ENCODE measurements at places on chromosomes 7 and 10. TPM values are rescaled to one million over a fixed set of nuclear protein-coding genes. Genes with fewer than 3 reads are reported as not detected.

GRCh38 chr7:98994046-98994944 is 116.0 kb downstream of the TRRAP start:
- DNase-seq = no peak

- peak; percentile 79 for DNase-seq
Observed at GRCh38 chr7:28179120-28180030, 1.2 kb downstream of the JAZF1 start.

DNA sequence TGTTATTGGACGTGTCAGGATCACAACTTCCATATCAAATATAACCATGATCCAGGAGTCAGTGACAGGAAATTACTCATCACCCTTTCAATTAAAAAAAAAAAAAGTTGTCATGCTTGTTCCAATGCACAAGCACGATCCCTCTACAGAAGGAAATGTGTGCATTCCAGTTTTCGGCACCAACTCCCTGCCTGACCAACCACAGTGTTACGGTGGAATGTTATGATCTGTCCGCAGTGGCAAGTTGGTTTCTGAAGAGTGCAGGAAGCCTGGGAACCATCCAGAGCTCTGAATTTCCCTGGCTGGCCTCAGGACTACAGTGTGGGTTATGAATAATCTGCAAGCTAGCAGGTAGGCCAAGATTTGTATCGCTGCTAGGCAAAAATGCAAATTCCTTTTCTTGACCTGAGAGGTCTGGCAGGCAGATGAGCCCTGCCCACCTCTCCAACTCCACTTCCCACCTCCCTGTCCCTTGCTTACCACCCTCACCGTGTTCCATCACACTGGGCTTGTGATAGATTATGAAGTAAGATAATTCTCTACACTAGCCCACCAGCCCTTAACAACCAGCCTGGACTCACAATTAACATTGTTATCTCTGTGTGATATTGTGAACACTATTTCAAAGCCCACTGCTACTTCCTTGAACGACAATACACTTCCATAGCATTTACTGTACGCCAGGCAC is 20.4 kb downstream of the FRMPD2 start:
- DNase-seq = no peak

The SUN1 gene
- 168 TPM for total RNA-seq

The TNRC18 gene
- total RNA-seq = 125 TPM

- DNase-seq = no peak
Observed at GRCh38 chr7:158110034-158110590, 477.5 kb downstream of the PTPRN2 start.

The TBC1D12 gene
- 13.1 TPM for total RNA-seq

The MKI67 gene
- 2.4 TPM for total RNA-seq

GRCh38 chr10:8424555-8425211 is 370.2 kb downstream of the GATA3 start:
- no peak for DNase-seq
